ENCODE measurements at places on chromosomes 6 and 20.
A peak's percentile ranks its signal among the peaks of the same experiment; 100 is the strongest.

GRCh38 chr6:15775741-15776140 lies 112.9 kb upstream of the DTNBP1 start:
- no peak for DNase-seq

- DNase-seq: no peak
These were observed 167.5 kb downstream of the SOD2 start for GRCh38 chr6:159525445-159526025.

GRCh38 chr6:152572338-152573088 lies 64.6 kb downstream of the SYNE1 start:
- DNase-seq: no peak

- DNase-seq: peak; percentile 42
These were observed 16.0 kb downstream of the SLA2 start for GRCh38 chr20:36629719-36630681.

DNA sequence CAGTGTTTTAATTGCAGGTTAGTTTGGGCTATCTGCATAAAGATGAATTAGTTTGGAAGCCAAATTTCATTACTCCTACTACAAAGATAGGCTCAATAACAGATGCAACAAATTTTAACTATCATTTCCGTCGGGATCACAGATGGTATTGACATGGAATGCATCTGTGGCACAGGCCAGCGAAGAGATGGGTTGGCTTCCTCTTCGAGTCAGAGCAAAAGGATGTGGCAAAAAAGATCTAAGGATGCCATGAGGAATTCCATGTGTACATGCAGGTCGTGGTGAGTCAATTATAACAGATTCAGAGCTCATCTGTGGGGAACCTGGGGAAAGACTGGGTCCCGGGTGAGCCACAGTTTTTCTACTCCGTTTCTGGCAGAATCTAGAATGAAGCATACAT lies 83.0 kb upstream of the CITED2 start:
- no peak for DNase-seq

DNA sequence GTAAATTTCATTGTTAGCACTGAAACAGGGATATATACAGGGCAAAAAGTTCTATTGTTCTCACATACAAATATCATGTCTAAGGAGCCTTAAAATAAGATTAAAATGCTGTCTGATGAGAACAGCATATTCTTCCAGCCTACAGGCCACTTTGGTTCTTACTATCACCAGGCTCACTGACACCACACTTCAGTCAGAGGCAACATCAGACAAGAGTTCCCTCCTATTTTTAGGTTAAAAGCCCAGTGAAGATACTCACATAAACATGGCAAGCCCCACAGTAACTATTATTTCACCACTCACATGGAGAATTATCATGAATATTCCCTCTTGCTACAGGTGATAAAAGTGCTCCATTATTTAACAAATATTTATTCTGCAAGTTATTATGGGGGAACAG lies 175.8 kb downstream of the ISM1 start:
- no peak for DNase-seq

- DNase-seq: no peak
These were observed 291.4 kb upstream of the QKI start for GRCh38 chr6:163123098-163123497.

GRCh38 chr6:133205304-133205703 lies 35.9 kb upstream of the EYA4 start:
- no peak for DNase-seq

DNA sequence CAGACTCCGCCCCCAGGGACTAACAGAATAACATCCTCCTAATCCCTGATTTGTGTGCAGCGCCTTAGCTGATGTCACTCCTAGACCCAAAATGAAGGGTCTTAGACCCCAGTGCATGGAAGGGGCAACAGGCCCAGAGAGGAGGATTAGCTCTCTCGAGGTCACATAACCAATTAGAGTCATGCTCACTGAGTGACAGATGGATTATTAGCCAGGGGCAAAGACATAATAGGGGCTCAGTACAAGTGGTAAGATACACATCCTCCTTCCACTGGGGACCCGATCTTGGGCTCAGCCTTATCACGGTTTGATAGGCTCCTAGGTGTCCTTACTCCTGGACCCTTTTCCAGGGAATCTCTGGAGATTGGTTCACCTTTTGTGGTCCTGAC lies 858 bp downstream of the TP53INP2 start:
- no peak for DNase-seq

- DNase-seq: no peak
These were observed 68.2 kb upstream of the FUCA2 start for GRCh38 chr6:143579703-143580102.

DNA sequence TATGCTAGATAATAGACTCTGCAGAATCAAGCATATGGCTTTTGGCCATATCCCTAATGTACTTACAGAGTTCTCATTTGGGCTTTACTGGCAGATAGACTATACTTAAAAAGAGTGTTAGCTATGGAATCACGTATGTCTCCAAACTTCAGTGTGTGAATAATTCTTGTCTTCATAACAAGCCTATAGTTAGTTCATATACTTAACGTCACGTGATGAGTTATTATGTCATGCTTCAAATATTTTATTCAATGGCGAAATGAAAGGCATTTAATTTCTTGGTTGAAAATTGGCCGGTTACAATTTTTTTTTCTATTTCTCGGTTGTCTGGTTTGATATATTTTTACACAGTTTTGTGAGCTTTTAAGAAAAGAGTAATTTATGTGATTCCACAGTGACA lies 62.7 kb downstream of the MEI4 start:
- DNase-seq: no peak

GRCh38 chr6:75819776-75820487 lies 70.9 kb downstream of the MYO6 start:
- no peak for DNase-seq

- no peak for DNase-seq
These were observed 83.1 kb downstream of the THBS2 start for GRCh38 chr6:169170583-169170955.

Data from CD4-positive, alpha-beta T cell treated with Interleukin-15 for 4 hours (primary cell).